NCI-H1417 (cell line): ENCODE measurements at places on chromosomes 4 and X.

DNA sequence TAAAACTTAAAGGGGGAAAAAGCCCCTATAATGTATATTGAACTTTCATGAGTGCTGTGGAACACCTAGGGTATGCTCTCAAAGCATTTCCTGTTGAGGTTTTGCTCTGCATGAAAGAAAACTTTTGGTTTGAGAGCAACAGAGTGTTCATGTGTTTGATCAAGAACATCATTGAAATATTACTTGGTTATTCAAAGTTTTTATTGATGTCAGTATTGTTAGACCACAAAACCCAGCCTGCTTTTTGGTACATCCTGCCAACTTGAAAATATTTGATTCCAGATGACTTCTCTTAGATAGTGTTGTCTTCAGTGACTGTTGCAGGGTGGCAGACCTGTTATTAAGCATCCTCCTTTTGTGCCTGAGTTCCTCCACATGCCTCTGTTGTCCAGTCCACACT, 68.0 kb downstream of the N4BP2 start:
- DNase-seq, result no peak

DNA sequence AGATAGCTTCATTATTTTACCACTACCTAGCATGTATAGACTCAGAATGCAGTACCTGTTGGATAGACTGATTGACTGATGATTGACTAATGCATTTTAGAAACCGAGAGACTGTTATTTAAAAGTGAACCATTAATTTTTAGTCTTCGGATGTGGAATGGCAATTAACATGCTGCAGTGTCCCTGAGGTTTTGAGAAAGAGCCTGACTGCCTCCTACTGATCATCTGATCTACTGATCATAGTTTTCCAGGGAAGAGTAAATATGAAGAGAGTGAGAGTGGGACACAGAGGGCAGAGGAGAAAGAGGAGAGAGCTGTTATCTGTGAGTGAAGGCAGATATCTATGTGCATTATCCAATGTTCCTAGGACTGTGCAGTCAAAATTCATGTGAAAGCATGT, 764.7 kb downstream of the TRIML1 start:
- DNase-seq, result no peak

DNA sequence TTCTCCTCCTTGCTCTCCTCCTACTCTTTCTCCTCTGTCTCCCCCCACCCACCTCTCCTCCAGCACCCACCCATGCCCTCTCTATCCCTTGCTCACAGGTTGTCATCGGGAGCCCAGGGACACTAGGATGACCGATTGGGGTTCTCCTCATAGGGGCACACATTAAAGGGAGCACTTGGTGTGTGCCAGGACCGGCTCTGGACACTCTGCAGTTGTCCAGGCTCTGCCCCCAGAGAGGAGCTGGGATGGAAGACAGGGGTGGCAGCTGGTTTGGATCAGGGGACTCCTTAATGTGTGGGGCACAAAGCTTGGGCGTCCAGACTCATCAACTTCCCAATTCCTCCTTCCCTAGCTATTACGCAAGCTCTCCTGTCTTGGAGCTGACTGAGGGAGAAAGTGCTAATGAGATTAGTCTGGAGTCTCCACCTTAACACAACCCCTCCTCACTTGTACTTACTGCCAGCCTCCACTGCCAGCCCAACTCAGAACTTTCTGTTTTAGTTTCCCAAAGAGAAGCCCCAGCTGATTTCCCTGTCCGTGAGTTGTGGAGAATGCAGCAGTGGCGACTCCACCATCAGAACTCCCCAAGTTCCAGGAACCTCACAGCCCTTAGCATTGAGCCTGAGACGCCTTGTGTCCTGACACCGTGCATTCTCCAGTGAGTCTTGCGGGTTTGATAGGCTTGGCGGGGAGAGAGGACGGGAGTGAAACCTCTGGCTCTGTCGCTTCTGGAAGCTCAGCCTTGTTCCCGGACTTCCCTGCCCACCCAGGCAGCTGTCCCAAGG, 52.2 kb downstream of the CXorf49B start:
- DNase-seq, result no peak

DNA sequence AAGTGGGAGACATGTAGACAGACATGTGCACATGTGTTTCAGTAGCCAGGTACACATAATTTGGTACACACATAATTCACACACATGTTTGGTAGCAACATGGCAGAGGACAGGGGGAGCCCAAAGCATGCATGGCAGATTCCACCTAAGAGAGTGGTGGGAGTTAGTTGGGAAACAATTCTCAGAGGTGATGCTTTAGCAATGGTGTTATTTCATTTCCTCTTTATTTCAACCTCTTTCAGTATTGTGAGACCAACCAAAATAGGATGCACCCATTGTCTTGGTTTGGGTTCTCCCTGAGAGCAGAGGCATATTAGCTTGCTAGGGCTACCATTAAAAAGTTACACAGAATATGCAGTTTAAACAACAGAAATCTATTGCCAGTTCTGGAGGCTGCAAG, 92.2 kb upstream of the ANXA3 start:
- no peak for DNase-seq

DNA sequence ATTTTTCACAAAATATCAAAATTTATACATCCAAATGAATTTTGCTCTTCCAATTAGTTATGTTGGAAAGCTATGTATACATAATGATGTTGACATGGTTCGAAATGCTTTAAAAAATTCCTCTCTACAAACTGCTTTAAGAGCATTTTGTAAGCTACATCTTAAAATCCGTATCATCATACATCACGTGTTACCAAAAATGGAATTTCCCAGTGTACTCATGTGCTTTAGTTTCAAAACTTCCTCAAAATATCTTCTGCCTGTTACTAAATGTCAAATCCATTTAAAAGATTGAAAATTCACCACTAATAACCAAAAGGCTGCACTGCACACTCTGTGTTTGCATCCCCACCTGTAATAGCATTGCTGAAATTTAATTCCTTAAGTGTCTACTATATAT, 87.9 kb downstream of the WDFY3 start:
- no peak for DNase-seq

DNA sequence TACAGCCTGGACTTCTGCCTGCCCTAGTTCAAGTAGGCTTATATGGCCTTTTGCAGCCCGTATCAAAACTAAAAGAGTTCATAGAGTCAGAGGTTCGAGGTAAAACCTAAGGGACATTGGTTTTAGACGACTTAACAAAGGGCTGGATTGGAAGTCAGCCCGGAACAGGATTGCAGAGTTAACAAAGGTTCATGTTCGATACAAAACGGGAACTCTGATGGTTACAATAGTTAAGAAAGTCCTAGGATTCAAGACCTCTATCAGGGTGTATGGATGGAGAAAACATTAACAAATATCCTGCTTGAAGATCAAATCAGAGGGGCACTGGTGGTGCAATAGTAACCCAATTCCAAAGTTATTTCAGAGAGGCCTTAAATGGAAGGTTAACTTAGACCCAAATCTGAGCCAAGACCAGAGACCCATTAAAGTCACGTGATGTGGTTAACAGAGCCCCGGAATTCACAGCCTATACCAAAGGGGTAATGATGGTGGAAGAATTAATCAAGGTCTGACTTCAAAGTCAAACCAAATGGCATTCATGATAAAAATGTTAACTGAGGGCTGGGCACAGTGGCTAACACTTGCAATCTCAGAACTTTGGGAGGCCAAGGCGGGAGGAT, 656 bp upstream of the ZNF630 start:
- DNase-seq, result no peak

DNA sequence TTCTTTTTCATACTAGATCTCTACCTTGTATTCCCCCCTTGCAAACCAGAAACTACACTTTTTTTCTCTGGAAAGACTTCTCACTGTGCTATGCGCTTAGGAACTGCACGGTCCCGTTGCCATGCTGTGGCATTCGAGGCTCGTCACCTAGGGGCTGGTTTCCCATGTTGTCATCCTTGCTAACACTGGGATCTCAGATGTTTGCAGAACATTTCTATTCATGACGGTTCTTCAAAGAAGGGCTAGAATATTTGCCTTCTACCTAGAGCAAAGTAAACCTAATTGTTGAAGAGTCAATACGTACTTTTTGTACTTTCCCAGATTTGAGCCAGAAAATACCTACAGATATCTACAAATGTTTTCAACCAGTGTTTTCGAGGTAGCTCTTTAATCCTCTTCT, 41.0 kb downstream of the RS1 start:
- DNase-seq, result no peak

DNA sequence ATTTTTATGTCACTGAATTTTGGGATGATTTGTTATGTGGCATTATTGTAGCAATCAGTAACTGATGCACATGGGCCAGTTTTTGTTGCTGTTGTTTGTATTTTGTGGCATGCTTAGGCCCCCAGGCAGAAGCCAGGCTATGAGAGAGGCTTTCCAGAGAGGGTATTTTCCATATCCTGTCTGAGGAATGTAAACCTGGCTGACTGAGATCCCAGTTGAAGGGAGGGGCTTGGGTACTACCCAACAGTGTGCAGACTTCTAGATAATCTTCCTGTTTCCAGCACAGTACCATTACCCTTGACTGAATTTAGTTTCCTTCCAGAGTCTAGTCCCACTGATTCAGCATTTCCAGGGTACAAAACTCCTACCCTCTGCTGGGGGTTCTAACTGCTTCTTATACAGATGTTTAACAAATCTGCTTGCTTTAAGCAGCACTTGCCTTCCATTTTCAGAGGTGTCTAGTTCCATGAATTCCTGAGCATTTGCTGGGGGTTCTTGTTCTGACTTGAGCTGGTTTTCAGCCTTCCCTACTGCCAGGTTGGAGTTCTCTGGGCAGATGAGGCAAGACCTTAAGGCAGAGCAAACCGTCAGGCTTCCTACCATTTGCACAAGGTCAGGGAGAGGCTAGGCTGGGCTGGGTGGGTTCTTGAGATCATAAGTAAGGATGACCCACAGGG, 104.7 kb upstream of the EGFL6 start:
- no peak for DNase-seq

- DNase-seq, result no peak
Measured at GRCh38 chr4:87310691-87311335, 11.9 kb downstream of the HSD17B13 start.

DNA sequence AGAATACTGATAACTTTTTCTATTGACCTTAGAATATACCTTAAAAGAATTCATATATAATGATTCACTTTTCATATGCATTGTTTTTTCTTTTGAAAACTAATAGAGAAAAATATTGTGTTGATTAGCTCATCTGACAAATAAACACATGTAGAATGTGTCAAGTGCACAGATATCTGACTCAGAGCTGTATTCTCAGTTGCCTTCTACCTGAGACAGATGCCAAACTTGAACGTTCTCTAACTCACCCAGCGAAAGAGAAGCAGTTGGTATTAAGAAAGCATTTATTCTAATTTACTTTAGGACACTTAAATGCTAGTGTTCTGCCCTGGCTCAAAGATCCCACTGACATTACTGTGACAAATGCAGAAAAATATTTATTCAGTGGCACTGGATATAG, 28.1 kb downstream of the USP53 start:
- no peak for DNase-seq

GRCh38 chrX:103797691-103798090, 21.1 kb downstream of the PLP1 start:
- DNase-seq, result no peak

GRCh38 chr4:163542275-163542674, 47.8 kb downstream of the TMA16 start:
- no peak for DNase-seq

DNA sequence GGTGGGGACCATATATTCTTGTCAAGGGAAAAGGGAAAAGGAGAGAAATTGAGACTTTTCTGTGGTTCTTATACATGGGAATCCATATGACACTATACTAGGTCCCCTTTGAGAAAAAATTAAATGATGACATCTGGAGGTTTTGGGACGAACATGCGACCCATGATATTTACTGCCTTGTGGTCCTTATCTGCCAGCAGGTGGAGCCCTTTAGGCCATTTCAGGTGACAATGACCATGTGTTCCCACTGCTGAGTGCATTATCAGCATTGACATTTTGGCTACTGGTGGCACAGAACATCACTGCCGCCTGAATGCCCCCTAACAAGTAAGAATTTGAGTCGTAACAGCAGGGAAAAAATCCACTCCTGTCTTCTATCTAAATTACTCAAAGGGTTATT, 843.4 kb downstream of the FSTL5 start:
- DNase-seq, result peak; percentile 5

GRCh38 chrX:38371641-38372040, 19.2 kb downstream of the OTC start:
- DNase-seq, result peak; percentile 64

DNA sequence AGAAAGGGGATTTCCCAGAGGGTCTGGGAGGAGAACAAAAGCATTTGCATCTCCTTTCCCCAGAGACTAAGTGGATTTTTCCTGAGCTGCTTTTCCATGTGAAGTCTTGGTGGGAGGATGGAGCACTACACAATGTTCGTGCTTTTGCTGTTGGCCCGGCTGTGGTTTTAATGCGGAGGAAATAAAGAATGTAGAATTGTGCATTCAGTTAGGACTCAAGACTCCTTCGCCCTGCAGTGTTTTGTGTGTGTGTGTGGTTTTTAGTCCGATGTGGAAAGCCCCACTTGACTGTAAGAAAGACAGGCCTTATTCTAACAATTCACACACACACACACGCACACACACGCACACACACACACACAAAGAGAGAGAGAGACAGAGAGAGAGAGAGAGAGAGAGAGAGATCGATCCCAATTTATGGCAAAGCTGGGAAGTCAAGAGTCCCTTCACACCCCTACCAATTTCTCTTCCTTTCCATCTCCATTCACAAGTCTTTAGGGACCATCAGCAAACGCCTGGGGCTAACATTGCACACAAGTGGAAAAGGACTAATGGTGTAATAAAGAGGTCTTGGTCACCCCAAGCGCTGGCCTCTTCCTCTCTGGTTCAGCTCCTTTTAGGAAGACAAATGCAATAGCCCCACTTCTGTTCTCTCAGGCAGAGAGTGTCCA, 44.2 kb downstream of the CLDN34 start:
- DNase-seq, result peak; percentile 17

GRCh38 chr4:94354474-94354896, 11.8 kb upstream of the HPGDS start:
- DNase-seq, result peak; percentile 60

DNA sequence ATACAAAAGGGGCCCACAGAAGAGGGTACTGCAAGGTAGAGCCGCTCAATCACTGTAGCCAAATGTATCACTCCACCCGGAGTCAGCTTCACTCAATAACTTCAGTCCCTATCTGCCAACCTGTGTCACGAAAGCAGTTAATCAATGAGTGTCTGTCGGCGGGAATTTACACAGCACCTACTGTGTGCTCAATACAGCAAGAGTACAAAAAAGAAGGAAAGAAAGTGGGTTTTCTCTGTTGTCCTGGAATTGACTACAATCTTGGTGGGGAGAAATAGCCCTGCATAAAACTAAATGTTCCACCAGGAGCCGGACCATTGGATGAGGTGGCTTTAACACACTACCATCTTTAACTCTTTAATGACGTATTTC, 780 bp upstream of the NKRF start:
- DNase-seq, result no peak

DNA sequence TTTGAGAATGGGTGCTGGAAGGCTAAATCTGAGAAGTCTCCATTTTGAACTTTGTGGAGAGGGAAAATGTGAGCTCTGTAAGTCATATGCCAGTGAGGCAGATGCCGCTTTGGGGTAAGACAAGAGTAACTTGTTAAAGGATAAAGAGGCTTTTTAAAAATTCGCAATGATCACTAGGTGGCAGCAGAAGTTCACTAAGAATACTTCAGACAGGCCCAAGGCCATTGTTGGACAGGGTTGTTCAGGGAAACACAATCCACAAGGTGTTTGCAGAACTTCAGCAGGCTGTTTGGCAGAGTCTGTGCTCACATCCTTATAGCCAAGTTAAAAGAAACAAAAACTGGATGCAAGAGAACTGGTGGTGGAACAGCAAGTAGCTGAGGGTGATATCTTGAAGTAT, 13.7 kb upstream of the PIGA start:
- DNase-seq, result peak; percentile 62

- DNase-seq, result peak; percentile 4
Measured at GRCh38 chr4:77815636-77816035, 3.5 kb downstream of the CNOT6L start.
